ENCODE measurements at places on chromosomes 2 and 18. TPM values are rescaled to one million over a fixed set of nuclear protein-coding genes. Genes with fewer than 3 reads are reported as not detected.

DNA sequence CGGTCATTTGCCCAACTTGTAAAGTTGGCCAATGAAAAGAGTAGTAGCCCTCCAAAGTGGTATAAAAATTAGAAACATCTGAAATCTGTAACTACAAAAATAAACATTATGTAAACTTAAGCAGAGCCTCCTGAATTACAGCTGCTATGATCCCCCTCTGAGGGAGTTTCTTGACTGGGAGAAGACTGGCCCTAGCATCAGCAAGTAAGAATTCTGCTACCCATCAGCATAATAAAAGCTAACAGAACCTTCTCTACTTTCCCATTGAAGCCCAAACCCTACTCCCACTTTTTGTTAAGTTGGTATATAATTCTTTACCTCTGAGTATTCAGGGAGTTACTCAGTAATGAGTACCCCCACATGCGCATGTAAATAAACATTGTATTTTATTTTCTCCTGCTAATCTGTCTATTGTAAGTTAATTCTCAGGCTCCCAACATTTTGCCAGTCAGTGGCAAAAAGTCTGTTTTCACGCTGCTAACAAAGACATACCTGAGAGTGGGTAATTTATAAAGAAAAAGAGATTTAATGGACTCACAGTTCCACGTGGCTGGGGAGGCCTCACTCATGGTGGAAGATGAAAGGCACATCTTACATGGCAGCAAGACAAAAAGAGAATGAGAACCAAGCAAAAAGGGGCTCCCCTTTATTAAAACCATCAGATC, 71.3 kb downstream of the MYL12B start:
- no peaks in the 10 kb centered on the region for H3K36me3 ChIP-seq
- no peak for DNase-seq
- H3K27me3 ChIP-seq: peaks cover 12% of the 10 kb centered on the region
- H3K4me3 ChIP-seq: no peak overlapping the region
- H3K27ac ChIP-seq: no peak overlapping the region
- H3K4me1 ChIP-seq: no peaks in the 10 kb centered on the region

The RESP18 gene
- not detected for total RNA-seq

- no peaks in the 10 kb centered on the region for H3K27me3 ChIP-seq
- no peak overlapping the region for H3K27ac ChIP-seq
- no peak overlapping the region for H3K4me3 ChIP-seq
- peaks cover 20% of the 10 kb centered on the region for H3K4me1 ChIP-seq
- no peak for DNase-seq
Measured at GRCh38 chr18:79575891-79576685, 103.5 kb upstream of the CTDP1 start.

The CHPF gene
- total RNA-seq: 24.4 TPM

The ZBTB7C gene
- total RNA-seq: 0.09 TPM

The AOX1 gene
- 0.20 TPM for total RNA-seq

DNA sequence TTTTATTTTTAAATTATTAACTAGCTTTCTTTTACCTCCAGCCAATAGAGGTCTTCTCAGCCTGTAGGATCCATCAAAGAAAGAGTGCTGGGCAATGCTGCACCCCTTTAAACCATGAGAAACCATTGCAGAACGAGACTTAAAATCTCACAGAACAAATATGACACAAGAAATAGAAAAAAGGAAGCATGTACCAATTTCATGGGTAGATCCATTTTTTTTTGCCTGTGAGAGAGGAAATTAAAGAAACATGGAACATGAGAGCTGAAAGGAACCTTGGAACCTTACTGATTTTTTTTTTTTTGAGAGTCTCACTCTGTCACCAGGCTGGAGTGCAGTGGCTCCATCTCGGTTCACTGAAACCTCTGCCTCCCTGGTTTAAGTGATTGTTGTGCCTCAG, 14.0 kb downstream of the HRH4 start:
- no peak for DNase-seq
- no peak overlapping the region for H3K27ac ChIP-seq
- no peaks in the 10 kb centered on the region for H3K36me3 ChIP-seq

Measured in activated CD8-positive, alpha-beta memory T cell treated with anti-CD3 and anti-CD28 coated beads, Interleukin-2, amount 10 ng/mL, durations not matched to agents 7 days and 5 days (primary cell).